CD4-positive, alpha-beta T cell treated with Interleukin-15 for 4 hours (primary cell): ENCODE measurements at places on chromosomes 16 and 17.

- no peak for DNase-seq
These were observed 1.7 kb upstream of the COL1A1 start for GRCh38 chr17:50203086-50203485.

DNA sequence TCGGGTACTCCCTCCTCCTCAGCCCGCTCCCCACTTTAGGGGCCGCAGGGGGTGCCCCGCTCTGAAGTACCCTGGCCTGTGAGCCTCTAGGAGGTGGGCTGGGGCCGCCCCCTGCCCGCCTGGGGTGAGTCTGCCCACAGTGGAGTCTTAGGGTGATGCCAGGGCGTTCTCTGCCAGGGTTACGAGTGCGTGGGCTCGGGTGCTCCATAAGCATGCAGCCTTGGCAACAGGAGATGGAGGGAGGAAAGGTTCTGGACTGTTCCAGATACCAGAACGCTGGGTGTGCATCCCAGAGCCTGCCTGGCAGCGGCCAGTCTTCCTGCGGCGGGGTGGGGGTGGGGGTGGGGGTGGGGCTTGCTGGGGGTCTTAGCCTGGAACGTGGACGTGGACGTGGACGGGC is 15.9 kb downstream of the CACNA1H start:
- no peak for DNase-seq

GRCh38 chr16:68083861-68084503 is 1.2 kb upstream of the NFATC3 start:
- DNase-seq = no peak

GRCh38 chr16:75244225-75244809 is 7.1 kb downstream of the BCAR1 start:
- DNase-seq = no peak

DNA sequence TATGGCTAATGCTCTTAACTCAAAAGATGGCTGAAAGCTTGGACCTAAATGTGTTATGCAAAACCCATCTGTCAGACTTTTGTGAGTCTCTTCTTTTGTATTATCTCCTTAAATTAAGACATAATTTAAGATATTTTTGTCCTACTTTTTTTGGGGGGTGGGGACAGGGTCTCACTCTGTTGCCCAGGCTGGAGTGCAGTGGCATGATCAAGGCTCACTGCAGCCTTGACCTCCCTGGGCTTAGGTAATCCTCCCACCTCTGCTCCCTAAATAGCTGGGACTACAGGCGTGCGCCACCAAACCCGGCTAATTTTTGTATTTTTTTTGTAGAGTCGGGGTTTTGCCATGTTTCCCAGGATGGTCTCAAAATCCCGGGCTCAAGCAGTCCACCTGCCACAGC is 7.1 kb downstream of the CLTC start:
- DNase-seq = no peak
